D721Med (cell line): ENCODE measurements at places on chromosomes 7 and 10.

DNA sequence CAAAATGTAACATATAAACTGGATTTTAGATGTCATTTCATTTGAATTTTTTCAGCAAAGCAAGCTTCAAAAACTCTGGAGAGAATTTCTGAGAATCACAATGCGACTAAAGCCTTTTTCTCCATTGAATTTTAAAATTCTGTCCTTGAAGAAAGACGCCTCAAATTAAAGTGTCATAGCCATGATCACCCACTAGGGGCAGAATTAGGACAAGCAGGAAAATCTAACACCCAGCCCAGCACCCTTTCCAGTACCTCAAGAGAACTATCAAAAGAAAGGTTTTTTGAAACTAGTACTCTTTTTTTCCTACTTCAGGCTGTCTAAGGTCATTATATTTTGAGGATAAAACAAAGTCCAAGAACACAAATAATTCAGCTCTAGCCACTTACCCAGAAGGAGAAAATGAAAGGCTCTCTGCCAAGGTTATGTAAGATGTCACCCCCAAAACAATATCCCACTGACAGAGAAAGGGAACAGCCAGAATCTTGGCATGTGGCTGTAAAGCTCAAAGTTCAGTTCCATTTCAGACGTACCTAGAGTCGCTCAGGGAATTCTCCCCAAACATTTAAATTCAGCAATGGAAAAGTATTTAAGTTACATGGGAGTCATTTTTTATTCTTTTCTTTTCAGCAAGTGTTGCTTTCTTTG lies 299.4 kb downstream of the SNX13 start:
- no peak for DNase-seq

DNA sequence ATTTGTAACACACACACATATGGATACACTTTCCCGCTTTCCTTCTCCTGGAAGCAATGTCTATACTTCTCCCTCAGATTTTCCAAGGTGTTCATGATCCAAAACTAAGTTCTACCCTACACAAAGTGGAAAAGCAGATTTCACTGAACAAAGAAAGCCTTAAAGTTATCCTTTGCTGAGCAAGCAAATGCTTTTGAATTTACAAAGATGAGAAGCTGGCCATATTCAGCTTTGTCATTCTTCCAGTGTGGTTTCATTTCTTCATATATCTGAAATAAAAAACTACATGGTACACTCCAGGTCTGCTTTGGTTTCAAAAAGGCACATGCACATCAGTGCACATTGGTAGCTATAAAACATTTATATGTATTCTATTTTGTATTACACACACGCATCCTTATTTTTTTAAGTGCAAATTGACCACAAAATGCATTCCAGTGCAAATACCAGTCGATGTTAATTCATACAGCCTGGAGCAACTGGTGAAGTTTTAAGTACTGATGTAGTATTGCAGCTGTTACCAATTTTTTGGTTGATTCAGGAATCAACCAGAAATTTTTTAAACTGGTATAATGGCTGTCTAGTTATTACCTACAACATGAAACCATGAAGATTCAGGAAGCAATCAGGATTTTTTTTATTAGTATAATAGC lies 65.5 kb upstream of the SRPK2 start:
- no peak for DNase-seq

DNA sequence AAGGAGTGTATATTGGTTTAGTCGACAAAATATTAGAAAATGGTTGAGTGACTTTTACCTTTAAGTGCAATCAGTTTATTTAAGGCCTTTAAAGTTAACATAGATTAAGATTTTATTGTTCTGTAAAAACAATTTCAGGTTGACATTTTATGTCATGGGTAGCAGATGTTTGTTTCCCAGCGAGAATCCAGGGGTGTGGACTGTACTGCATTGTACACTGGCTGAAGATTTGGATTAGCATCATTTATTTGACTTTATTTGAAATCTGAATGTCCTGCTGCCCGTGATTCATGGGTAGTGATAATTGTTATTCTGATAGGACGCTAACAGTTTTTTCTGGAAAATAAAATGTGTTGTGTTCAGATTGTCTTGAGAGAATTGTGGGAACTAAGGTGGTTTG lies 39.3 kb downstream of the RBM33 start:
- no peak for DNase-seq

GRCh38 chr7:73734619-73735527 lies 3.7 kb downstream of the ABHD11 start:
- peak; percentile 80 for DNase-seq

DNA sequence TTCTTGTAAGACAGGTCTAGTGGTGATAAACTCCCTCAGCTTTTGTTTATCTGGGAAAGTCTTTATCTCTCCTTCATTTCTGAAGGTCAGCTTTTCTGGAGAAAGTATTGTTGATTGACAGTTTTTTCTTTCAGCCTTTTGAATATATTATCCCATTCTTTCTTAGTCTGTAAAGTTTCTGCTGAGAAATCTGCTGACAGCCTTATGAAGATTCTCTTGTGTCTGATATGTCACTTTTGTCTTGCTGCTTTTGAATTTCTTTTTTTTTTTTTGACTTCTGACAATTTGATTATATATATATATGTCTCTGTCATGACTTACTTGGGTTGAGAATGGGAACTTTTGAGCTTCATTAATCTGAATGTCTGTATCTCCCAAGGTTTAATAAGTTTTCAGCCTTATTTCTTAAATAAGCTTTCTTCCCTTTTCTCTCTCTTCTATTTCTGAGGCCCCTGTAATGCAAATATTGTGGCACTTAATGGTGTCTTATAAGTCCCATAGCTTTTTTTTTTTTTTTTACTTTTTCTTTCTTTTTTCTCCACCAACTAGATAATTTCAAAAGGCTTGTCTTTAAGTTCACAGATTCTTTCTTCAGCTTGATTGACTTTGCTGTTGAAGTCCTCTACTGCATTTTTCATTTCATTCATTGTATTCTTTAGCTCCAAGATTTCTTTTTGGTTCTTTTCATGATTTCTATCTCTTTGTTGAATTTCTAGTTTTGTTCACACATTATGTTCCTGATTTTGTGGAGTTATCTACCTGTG lies 81.4 kb upstream of the IL6 start:
- DNase-seq, result no peak

GRCh38 chr10:47376522-47377220 lies 7.4 kb downstream of the ZNF488 start:
- DNase-seq, result peak; percentile 9

DNA sequence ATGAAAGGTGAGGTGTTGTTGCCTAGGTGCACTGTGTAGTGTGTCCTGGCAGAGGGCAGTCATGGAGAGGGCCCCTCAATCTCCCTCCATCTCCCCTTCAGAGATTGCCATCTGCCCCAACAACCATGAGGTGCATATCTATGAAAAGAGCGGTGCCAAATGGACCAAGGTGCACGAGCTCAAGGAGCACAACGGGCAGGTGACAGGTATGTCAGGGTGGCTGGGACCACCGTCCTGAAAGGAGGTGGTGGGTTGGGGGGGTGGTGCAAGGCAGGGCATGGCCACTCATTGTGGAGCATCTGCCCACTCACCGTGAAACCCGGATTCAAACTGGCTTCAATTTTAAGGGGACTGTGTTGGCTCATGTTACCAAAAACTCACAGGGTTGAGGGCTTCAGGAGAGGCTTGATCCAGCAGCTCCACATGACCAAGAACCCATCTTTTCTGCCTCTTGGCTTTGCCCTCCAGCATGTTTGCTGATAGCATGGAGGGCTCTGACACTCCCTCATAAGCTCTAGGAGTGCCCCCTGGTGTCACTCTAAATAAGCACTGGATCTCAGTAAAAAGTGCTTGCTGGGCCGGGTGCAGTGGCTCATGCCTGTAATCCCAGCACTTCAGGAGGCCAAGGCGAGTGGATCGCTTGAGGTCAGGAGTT lies 12.2 kb downstream of the ARPC1B start:
- DNase-seq, result no peak

DNA sequence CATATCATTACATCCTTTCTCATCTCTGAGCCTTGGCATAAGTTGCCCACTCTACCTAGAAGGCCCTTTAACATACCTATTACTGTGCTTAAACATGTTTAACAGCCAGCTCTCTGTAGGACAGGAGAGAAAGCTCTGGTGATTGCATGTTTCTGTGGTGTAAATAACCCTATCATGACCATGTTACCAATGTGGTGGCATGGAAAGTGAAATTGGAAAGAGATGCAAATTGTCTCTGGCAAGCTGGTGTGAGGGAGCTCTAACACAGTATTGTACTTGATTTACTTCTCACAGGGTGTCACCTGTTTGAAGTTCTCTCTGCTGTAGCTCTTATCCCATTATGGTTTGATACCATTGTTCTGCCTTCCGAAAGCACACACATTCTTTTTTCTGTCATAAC lies 231.8 kb upstream of the DKK1 start:
- no peak for DNase-seq

- no peak for DNase-seq
These were observed 91.1 kb downstream of the COL13A1 start for GRCh38 chr10:69892816-69893215.

GRCh38 chr10:104345941-104346340 lies 7.7 kb upstream of the ITPRIP start:
- DNase-seq, result no peak

DNA sequence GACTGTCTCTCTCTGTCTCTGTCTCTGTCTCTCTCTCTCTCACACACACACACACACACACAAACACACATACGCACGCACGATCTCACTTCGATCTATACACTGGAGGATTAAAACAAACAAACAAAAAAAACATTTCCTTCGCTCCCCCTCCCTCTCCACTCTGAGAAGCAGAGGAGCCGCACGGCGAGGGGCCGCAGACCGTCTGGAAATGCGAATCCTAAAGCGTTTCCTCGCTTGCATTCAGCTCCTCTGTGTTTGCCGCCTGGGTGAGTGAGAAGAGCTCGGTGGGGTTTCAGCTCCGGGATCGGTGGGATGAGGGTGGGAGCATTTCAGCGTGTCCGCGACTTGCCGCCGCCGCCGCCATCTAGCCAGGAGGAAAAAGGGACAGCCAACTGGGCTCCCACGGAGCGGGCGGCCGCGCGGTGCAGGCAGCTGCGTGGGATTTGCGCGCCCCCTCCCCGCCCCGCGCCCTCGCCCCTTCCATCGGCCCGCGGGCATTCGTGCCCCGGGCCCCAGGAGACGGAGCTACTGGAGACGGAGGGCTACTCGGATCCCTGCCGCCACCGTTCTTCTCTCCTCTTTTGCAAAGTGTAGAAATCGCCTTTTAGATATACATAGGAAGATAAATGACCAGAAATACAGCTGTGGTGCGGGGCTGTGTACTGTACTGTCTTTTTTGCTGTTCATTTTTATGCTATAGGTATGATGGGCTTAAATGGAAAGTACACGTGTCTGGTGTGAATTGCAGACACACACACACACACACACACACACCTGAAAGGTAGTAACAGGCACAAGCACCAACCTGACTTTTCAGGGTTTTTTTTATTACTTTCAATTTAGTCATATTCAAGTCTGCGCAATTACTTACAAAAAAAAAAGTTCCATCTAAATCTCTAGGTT lies 581 bp downstream of the PTPRZ1 start:
- no peak for DNase-seq

DNA sequence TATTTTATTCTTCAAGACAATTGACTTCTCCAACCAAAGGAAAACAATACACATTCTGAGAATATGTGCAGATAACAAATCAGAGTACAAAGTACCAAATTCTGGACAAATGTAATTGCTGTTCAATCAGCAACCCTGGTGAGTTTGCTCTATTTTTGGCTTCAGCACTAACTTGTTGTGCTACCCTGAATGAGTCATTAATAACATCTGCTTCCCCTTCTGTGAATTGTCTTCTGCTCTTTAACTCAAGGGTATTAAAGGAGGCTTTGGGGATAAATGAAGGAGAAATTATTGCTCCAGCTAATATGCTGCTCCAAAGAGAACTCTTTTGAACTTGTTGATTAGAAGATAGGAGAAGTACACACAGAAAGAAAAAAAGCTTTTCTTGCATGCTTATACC lies 459.3 kb downstream of the HTR7 start:
- DNase-seq, result no peak

DNA sequence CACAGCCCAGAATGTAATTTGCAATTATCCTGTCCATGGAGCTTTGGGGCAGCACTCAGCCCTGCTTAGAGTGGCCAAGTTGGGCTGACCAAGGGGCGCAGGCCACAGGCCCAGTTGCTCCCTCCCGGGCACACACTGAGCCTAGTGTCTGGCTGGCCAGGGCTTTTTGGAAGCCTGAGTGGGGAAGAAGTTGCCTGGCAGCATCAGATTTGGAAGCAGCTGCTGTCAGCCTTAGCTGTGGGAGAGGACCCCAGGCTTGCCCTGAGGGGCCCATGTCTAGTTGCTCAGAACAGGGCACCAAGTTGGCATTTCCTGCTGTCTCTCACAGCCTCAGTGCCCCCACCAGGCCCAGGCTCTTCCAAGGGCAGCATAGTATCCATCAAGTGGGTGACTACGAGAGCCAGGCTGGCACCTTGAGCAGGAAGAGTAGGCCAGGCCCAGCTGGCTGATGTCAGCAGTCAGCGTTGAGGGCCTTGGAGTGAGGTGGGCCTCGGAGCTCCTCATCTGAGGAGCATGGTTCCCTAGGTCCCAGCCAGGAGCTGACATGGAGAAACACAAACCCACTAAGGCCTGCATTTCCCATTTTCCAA lies 14.4 kb downstream of the ANTXRL start:
- no peak for DNase-seq

GRCh38 chr7:2878306-2878705 lies 34.2 kb upstream of the GNA12 start:
- no peak for DNase-seq

- DNase-seq, result no peak
These were observed 312.7 kb upstream of the IGFBP3 start for GRCh38 chr7:46233585-46234329.

GRCh38 chr7:111475959-111476358 lies 86.3 kb downstream of the IMMP2L start:
- DNase-seq, result no peak

DNA sequence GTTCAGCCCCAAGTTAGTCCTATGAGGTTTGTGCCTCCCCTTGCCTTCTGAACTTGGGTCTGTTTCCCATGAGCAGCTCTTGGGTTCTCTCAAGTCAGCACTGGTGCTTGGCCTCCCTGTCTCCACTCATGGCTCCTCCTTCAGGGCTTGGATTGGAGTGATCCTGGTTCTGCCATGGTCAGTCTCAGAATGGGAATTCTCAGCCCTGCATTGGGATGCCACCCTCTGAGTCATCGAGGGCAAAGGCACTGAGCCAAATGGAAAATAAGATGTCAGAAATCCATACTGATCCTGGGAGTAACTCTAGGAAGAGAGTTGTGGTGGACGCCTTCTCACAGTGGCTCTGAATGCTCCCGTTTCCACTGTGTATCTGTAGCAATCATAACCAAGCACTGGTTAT lies 233.4 kb upstream of the HABP2 start:
- DNase-seq, result no peak

DNA sequence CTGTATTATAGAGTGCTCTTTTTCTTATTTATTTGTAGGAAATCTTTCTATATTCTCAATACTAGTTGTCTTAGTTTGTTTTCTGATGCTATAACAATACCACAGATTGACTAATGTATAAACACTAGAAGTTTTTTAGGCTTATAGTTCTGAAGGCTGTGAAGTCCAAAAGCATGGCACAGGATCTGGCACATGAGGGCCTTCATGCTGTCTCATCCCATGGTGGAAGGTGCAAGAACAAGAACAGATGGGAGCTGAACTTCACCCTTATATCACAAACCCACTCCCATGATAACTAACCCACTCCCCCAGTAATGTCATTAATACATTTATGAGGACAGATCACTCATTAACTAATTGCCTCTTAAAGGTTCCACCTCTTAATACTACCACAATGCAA lies 109.7 kb downstream of the AVL9 start:
- no peak for DNase-seq

- DNase-seq, result no peak
These were observed 844 bp upstream of the KAT6B start for GRCh38 chr10:74825371-74826141.
